Skeletal muscle cell (primary cell): ENCODE measurements at places on chromosomes 6 and 20.

GRCh38 chr6:134230940-134231339 lies 87.0 kb downstream of the SGK1 start:
- DNase-seq = no peak

GRCh38 chr20:35726842-35727711 lies 15.0 kb downstream of the RBM39 start:
- no peak for DNase-seq

DNA sequence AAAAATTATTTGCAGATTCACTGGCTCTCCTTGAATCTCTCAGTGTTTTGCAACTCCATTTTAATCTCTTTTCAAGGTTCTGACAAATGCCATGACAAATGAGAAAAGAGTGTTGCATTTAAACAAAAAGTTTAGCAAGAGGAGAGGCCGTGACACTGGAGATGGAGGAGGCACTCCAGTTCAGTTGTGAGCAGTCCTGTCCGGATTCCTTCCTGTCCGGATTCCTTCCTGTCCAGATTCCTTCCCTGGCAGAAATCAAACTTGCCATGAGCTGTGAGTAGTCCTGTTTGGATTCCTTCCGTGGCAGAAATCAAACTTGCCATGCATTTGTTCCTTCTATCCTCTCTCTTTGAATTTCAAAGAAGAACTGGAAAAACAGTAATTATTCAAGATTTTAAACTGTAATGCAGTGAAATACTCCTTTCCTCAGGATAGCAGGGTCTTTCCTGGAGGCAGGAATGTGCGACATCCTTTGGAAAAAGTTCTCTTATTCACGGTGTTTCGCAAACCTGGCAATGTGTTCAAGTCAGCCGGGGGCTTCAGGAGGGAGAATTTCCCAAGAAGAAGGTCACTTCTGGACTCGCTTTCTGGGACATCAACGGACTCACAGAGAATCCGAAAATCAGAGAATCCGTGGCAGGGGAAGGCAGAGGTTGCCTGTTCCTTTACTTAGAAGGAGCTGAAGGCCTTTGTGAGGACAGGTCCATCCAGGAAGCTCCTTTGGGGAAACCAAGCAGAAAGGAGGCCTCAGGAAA lies 48.7 kb upstream of the DACT2 start:
- no peak for DNase-seq

GRCh38 chr20:29497261-29497671 lies 1760.2 kb upstream of the DEFB115 start:
- DNase-seq = no peak

DNA sequence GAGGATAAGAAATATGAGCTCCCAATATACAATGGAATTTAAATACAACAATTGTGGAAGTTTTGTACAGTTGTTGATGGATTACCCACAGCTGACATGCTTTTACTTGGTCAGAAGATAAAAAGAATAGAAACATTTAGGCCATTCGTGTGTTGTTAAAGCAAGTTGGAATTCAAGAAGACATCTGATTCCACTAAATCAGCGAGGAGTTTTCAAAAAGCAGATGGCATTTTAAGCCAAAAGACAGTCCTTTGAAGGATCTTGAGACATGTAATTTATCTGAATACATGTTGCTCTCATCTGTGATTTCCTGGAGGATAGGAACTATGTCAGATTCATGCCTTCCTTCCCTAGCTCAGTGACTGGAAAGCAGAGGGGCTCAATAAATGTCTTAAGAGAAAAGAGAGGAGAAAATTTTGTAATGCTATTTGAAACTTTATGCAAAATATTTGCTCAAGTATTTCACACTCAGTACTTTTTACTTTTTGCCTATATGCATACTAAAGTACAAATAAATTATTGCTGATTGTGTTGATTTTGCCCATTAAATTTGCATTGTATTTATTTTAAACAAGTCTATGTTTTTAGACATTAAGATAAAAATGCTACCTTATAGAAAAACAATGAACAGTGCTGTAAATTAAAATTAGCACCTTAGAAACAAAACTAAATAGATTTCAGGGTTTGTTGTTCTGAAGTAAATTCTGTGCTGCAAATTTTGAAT lies 733.8 kb upstream of the FLRT3 start:
- no peak for DNase-seq

GRCh38 chr6:43878823-43879495 lies 108.9 kb downstream of the VEGFA start:
- DNase-seq = no peak

- no peak for DNase-seq
Measured at GRCh38 chr20:40607927-40608326, 81.1 kb downstream of the MAFB start.

- DNase-seq = no peak
Measured at GRCh38 chr6:75579951-75580350, 21.7 kb upstream of the SENP6 start.

- DNase-seq = no peak
Measured at GRCh38 chr6:69408886-69409285, 387.9 kb downstream of the LMBRD1 start.

DNA sequence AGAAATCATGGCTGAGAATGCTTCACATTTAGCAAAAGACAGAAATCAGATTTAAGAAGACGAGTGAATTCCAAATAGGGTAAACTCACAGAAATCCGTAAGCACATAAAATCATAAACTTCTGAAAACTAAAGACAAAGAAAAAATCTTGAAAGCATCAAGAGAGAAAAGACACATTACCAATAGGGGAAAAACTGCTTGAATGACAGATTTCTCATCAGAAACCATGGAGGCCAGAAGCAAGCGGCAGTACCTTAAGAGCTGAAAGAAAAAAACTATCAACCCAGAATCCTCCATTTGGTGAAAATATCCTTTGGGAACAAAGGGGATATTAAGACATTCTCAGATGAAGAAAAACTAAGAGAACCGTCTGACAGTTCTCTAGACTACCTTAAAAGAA lies 66.6 kb upstream of the EMILIN3 start:
- DNase-seq = no peak

- no peak for DNase-seq
Measured at GRCh38 chr20:44004306-44004915, 89.8 kb downstream of the TOX2 start.

DNA sequence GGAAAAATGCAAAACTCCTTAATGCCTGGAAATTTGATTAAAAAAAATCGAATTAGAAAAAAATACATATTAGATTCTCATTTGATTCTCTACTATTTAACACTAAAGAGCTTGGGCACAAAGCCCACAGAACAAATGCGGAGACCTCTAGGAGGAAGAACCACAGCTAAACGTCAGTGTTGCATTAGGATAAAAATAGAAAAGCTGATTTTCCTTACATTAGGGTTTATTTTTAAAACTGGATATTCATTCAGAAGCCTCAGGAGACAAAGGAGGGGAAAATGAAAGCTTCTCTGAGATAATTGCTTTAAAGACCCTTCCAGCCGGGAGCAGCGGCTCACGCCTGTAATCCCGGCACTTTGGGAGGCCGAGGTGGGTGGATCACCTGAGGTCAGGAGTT lies 77.3 kb downstream of the ECT2L start:
- DNase-seq = no peak

DNA sequence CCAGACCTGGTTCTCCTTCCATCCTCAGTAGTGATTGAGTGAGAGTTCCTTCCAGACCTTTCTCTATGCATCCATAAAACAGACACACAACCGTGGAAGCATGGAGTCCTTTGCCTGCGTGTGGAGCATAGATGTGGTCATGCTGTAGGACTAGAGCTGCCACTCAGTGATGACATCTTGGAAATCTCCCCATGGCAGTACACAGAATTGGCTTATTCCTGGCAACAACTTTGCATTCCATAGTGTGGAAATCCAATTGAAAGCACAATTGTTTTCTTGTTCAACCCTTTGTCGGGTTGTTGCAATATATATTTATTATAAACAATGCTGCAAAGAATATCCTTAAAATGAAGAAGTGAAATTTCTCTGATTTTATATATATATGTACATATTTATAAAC lies 547.8 kb downstream of the CDH26 start:
- DNase-seq = no peak

DNA sequence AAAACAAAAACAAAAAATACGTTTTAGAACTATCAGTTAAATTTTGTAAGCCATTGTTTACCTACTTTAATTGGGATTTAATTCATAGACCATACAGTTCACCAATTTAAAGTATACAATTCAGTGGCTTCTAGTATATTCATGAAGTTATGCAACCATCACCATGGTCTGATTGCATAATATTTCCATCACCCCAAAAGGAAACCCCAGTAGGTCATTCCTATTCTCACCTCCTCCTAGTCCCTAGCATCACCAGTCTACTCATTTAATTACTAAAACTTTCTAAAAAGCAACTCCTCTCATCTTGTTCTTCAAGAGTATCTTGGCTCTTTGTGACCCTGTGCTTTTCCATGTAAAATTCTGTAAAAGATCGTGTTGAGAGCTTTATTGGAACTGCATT lies 60.2 kb downstream of the ASXL1 start:
- DNase-seq = no peak

- peak; percentile 47 for DNase-seq
Measured at GRCh38 chr6:151071295-151071694, 168.5 kb upstream of the AKAP12 start.

- DNase-seq = no peak
Measured at GRCh38 chr6:31614075-31614619, 887 bp upstream of the AIF1 start.

DNA sequence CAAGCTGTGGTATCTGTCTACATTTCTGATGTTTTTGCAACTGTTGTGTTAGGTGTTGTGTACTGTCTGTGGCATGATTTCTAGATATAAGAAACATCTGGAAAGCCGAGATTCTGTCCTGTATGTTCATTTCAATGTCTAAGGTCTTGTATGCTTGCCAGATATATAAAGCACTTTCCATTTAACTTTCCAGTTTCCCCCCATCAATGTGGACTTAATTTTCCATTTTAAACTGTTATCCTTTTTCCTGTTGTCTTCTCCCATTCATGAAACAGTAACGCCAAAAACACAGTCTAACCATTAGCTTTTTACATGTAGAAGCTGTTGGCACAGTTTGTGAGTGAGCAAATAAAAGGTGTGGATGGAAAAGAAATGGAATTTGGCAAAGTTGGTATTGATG lies 181.6 kb downstream of the FARS2 start:
- no peak for DNase-seq

GRCh38 chr20:50478162-50478990 lies 31.8 kb upstream of the PTPN1 start:
- no peak for DNase-seq

GRCh38 chr6:118992186-118992795 lies 57.3 kb upstream of the MCM9 start:
- no peak for DNase-seq

GRCh38 chr6:38322138-38322537 lies 317.6 kb downstream of the BTBD9 start:
- DNase-seq = no peak

DNA sequence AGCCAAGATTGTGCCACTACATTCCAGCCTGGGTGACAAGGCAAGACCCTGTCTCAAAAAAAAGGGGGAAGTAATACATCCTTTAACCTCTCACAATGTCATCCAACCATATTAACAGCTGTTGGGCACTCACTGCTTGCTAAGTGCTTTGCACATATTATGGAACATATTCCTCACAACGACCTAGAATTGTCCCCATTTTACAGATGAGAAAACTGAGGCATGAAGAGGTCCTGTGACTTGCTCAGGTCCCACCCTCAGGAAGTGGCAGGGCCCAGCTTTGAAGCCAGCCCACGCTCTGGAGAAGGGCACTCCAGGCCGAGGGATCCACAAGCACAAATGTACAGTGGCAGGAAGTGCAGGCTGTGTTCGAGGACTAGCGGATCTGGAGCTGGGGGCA lies 33.3 kb downstream of the BPIFB1 start:
- DNase-seq = no peak

DNA sequence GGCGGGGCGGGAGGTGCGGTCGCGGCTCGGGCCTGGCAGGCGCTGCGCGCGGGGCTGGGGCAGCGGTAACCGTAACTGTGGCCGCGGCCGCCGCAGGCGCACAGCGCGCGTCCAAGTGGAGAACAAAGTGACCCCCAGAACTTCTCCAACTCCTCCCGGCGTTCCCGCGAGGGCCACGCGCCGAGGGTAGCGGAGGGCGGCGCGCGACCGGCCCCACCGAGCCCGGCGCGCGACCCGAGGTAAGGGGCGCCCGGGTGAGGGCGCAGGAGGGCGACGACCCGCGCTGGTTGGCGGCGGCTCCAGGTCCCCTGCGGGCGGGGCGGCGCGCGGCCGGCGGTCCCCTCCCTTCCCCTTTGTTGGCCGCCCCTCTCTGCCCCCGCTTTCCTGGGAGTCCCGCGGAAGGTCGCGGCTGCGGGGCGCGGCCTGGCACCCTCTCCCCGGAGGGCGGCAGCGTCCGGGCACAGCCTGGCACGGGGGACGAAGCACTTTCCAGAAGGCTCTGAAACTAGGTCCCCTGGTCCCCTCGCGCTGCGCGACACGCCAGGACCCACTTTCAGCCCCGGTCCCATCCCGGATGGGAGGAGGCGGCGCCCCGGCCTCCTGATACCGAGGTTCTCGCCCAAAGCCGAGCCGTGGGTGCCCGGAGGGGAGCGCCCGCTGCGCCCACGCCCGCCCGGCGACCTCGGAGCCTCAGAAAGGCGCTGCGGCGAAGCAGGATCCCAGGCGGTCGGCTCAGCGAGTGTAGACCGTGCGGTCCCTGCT lies at the start of gene TIAM2:
TSS of gene TIAM2 (plus strand) at position 62 of the 762 bp plus-strand sequence. CDS start 133,909 bp downstream, outside the sequence.
- no peak for DNase-seq

GRCh38 chr20:58393299-58393698 lies 4.3 kb downstream of the VAPB start:
- no peak for DNase-seq

GRCh38 chr6:166156942-166157341 lies 10.7 kb downstream of the TBXT start:
- DNase-seq = no peak

DNA sequence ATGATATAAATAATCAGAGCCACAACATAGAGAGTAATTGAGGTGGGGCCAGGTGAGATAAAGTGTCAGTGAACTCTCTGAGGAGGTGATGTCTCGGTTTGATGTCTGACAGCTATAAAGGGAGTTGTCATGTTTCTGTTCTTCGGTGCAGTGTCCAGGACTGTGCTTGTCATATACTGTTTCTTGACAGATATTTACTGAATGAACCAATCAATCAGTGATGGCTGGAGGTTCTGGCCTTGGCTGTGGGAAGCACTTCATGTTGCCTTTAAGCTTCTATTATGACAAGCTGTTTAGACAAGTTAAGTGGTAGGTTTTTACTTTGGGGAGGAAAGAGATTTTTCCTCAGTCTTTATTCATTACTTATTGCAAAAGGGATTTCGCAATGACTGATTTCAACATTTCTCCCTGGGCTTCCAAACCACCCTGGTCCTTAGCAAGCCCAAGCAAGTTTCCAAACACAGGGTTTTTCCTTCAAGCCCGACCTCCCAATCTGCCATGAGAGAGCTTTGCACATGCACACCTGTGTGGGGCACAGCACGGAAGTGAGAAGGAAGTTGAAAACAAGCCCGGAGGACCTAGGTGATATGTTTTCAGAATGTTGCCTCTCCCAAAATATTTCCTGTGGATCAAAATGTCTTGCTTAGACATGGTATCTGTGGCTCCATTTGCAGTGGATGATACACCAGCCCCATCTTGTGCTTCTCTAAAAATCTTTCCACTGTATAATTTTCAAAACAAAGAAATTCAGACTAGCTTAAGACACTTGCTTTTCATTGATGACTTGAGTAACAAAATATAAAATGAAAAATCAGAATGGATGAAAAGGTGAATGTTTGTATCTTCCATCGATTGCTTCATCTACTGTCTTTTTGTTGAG lies 567.3 kb upstream of the BTBD3 start:
- peak; percentile 64 for DNase-seq

- peak; percentile 72 for DNase-seq
Measured at GRCh38 chr20:53748821-53749421, 155.3 kb upstream of the ZNF217 start.
